IPS DF 19.7 (cell line): ENCODE measurements at places on chromosomes 7 and 10.

- no peak for DNase-seq
These were observed 668.2 kb downstream of the SDK1 start for GRCh38 chr7:3969286-3969685.

DNA sequence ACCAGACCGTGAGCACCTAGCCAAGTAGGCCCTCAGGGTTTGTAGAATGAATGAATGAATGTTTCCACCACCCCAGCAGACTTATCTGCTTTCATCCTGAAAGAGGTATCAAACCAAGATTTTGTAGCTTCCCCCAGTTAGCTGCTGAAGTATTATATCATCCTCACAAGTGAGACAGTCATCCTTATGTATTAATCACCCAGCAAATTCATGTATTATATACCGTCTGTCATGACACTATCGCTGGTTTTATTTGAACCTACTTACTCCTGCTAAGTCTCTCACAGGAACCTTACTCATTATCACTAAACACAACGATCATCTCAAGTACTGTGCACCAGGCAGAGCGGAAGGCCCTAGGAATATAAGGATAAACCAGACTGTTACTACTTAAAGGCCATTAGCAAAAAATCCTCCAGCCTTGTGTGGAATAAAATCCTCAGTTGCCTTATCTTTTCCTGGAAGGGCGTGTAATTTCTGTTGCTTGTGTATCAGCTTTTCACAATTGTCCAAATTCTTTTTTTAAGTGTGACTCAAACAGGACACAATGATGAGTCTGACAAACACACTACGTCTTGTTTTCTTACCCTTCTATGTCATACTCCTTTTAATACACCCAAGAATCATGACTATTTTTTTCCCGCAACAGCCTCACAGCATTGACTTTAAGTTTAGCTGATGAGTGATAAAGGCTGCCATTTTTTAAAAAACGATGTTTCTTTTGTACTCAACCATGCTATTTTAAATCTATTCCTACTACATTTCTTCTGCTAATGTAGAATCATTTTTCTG, 176.1 kb upstream of the KLF14 start:
- DNase-seq, result no peak

DNA sequence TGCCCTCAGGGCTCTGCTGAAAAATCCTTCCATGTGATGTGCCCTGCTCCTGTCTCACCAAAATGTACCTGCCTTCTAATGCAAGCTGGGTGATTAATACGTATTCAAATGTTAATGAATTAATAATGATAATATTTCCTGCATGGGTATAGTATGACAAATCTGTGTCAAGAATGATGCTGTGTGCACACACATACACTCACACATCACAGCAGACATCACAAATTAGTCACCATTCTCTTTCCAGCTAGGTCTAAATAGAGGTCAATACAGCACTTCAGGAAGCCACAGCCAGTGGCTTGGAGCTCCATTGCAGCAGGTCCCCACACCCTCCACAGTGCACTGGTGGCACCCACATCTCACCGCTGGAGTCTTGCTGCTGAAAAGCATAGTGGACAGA, 681.2 kb upstream of the NRP1 start:
- DNase-seq, result no peak

DNA sequence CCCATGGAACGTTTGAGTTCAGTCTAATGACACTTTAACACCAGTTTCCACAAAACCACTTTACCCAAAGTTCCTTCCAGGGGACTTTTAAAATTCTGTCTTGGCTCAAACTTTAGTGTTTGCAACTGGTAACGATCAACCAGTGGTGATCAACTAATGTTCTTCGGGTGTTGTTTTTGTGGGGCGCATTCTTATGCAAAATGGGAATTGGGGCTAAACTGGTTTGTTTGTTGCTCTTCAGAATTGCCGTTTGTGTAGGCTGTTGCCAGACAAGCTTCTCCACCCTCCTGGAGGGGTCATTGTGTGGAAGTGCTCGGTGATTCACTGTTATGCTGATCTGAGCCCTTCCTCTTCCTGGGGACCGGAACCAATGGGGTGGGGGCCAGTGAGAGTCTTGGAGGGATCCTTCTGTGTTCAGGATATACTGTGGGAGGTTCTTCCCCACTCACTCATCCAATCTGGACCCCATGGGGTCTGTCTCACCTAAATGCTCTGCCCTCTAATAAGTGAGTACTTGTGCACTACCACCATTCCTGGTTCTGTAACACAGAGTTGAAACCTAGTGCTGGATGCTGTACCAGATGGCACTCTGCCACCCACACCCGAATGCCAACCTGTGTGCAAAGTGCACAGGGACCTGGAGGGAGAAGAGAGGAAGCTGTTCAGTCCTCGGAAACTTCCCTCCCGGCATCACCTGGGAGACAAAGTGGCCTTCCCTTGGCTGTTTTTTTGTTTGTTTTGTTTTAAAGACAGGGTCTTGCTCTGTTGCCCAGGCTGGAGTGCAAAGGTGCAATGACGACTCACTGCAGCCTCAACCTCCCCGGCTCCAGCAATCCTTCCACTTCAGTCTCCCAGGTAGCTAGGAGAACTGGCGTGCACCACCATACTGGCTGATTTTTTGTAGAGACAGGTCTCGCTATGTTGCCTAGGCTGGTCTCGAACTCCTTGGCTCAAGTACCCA, 2.1 kb downstream of the NFE2L3 start:
- peak; percentile 90 for DNase-seq

- DNase-seq, result no peak
These were observed 81.6 kb upstream of the MYO3A start for GRCh38 chr10:25852364-25852941.

DNA sequence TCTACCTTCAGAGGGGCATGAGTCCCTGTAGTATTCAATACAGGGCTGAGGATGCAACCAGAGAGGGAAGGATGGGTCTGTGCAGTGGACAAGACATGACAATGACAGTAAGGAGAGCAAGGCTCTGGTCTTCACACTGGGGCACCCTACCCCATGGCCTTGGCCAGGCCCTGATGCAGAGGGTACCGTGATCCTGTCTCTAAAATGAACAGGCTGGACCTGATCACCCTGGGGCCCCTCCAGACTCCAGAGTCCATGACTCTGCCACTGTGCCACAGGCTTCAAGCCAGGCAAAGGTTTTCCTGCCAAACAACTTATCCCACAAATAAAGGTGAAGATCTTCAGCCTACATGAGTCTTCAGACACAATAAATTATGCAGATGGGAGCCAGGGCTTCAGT, 4.9 kb downstream of the MAT1A start:
- DNase-seq, result no peak

GRCh38 chr7:105270117-105270516, 118.6 kb downstream of the SRPK2 start:
- no peak for DNase-seq

DNA sequence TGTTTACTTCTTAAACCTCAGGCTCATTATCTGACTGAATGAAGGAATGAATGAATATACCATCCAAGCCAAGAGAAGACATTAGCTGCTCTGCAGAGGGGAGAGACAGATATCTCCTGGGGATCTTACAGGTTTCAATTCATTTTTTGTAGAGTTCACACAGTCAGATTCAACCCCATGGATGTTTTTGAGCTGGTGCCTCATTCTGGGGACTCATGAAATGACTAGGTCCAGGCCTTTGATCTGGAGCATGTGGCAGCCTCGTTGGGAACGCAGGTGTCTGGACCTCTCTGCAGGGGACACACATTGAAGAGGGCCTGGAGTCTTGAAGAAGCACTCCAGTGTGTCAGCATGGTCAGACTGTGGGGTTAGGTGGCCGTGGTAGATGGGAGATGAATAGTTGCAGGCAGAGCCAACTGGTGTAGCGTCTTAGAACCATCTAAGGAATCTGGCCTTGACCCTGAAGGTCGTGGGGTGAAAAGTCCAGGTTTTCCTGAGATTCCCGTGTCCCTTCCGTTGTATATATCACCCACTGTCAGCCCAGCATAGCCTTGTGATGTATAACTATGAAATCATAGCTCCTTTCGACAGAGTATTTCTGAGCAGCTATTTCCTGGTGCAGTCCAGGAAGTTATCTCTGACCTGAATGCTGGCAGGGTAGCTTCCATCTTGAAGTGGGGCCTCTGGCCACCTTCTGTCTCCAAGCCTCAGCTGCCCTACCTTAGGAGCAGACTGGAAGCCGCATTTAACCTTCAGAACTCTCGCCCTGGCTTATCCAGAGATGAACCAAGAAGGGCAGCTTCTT, 22.3 kb downstream of the BTBD16 start:
- no peak for DNase-seq

- DNase-seq, result no peak
These were observed 2.1 kb downstream of the ZNF394 start for GRCh38 chr7:99497766-99498545.
